Stimulated activated CD4-positive, alpha-beta T cell treated with anti-CD3 and anti-CD28 coated beads, Interleukin-12 subunit alpha, Interleukin-12 subunit beta, amount 100 ng/mL, for 4 hours (primary cell): ENCODE measurements at places on chromosomes 13 and 19.

DNA sequence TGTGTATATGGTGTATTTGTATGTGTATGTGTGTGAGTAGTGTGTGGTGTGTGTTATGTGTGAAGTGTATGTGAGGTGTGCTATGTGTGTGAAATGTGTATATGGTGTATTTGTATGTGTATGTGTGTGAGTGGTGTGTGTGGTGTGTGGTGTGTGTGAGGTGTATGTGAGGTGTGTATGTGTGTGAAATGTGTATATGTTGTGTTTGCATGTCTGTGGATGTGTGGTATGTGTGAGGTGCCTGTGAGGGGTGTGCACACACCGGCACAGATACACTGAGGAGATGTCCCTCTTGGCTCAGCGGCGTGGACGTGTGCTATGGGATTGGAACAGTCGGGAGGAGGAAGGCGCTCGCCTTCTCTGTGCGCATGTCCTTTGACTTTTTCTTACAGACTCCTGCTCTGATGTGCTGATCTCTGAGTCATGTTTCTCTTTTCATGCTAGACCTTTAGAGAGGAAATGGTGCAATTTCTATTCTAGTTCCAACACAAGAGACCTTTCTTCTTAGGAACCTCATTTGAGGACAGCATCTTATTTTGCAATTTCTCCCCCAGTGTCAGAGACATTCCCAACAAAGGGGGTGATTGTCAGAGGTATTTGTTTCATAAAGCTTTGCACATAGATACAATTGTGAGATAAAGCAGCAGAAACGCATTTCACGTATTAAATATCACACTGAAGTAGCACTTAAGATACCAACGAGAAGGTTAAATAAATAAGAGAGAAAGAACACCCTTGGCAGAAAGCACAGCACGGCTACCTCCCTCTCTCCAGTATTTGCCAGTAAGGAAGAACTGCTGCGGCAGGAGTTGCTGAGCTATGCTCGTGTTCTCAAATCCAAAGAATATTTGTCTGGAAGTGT is 11.3 kb upstream of the TNFRSF19 start:
- DNase-seq = no peak

DNA sequence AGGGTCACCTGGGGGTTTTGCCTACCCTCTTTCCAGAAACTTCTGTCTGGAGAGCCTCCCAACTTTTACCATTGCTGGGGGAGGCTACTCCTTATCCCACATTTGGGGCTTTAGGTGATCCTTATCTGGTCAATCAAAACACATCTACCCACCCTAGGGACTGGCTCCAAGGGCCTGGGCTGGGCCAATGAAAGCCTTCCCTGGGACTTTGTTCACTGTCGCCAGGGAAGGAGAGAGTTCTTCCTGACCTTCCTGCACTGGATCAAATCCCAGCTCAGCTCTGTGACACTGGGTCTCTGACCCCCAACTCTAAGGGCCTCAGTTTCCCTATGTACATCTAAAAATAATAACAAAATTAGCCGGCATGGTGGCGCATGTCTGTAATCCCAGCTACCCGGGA is 11.1 kb downstream of the DOCK6 start:
- DNase-seq = no peak

- DNase-seq = no peak
Observed at GRCh38 chr13:112061367-112062061, 5.4 kb upstream of the SOX1 start.

- DNase-seq = no peak
Observed at GRCh38 chr13:23392925-23393645, 40.4 kb downstream of the SACS start.

- no peak for DNase-seq
Observed at GRCh38 chr13:51620165-51620983, 36.1 kb downstream of the WDFY2 start.

DNA sequence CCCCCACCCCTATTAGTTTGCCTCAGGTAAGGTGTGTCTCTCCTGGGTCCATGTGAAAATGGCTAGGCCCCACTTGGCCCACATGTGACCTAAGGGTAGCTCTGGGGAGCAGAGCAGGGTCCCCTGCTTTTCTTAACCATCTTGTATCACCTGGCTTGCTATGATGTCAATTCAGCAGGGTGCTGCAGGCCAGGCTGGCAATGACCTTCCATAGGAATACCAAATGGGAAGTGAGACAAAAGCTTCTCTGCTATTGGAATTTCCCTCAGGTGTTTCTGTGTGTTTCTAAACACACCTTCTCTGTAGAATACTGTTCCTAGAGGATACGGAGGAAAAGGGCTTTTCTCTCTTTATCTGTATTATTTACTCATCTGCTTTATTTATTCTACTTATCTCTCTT is 35.7 kb upstream of the DACH1 start:
- DNase-seq = no peak

DNA sequence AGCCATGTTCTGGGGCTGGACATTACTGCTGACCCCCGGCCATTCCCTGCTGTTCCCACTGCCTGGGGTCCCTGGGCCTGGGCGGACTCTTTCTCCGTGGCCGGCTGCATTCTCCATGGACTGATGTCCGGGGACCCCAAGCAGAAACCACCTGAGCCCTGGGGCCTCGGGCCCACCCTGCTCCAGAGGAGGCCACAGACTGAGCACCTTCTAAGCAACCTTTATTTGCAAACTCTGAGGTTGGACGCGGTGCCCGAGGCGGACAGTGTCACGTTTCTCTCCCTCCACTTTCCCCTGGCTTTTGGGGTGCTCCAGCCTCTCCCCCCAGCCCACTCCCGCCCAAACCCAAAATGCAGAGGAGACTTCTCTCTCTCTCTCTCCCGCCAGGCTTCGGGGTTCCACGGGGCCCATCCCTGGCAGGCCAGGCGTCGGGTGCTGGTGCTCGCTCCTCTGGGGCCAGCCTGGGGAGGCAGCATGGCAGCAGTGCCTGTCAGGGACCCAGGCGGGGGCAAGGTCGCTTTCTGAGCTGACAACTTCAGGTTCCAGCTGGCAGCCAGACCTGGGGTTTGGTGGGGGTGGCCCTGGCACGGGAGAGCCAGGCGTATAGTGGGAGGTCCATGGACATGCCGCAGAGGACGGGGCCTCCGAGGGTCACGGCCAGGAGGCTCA is 2.3 kb upstream of the C19orf25 start:
- DNase-seq = no peak

- peak; percentile 48 for DNase-seq
Observed at GRCh38 chr19:55638864-55639359, 1.9 kb upstream of the ZNF580 start.

DNA sequence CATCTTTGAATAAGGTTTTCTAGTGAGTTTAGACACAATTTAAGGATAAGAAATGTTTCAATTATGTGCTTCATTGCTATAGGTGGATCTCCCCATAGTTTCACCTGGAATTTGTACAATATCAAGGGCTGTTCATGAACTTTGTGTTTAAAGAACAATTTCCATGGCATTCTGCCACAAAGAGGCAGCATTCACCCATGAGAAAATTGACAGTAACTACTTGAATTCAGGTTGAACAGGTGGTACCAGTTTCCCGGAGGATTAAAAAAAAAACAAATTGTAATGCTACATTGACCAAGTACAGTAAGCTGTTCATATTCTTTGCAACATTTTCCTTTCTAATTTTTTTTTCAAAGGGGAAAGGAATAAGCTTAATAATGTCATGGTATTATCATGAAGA is 9.1 kb downstream of the SLITRK5 start:
- no peak for DNase-seq

DNA sequence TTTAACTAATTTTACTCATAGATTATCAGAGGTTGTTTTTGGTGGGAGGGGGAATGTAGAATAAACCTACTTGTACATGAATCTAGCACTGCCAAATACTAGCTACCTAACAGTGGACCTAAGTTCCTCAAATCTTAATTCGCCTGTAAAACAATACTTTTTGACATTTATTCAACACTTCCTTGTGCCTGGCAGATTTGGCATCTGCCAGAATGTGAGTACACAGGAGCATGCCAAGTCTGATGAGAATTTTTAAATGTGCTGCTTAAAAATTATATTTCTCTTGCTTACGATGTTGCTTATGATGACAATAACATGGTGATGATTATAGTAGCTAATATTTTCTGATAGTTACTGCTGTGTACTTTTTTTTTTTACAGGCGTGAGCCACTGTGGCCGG is 240.2 kb upstream of the STARD13 start:
- DNase-seq = no peak

- DNase-seq = no peak
Observed at GRCh38 chr13:26867451-26868091, 107.0 kb upstream of the GPR12 start.

- DNase-seq = no peak
Observed at GRCh38 chr13:34506796-34507195, 435.3 kb upstream of the NBEA start.

- DNase-seq = no peak
Observed at GRCh38 chr19:29145756-29146155, 67.2 kb downstream of the UQCRFS1 start.

DNA sequence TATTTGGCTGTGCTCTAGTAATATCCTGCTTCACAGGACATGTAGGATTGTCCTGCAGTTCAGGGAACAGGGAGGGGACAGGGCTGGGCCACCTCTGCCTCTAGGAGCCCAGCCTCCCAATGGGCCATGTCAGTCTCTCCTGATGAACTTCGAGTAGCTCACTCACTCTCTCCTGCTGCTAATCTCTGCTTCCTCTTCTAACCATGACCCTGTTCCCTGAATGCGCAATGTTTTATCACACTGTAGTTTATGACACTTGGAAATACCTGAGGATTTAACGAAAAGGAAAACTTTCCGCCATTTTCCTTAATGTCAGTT is 9.2 kb downstream of the PARP4 start:
- DNase-seq = no peak

GRCh38 chr19:12796146-12797071 is 5.1 kb downstream of the JUNB start:
- DNase-seq = peak; percentile 66

DNA sequence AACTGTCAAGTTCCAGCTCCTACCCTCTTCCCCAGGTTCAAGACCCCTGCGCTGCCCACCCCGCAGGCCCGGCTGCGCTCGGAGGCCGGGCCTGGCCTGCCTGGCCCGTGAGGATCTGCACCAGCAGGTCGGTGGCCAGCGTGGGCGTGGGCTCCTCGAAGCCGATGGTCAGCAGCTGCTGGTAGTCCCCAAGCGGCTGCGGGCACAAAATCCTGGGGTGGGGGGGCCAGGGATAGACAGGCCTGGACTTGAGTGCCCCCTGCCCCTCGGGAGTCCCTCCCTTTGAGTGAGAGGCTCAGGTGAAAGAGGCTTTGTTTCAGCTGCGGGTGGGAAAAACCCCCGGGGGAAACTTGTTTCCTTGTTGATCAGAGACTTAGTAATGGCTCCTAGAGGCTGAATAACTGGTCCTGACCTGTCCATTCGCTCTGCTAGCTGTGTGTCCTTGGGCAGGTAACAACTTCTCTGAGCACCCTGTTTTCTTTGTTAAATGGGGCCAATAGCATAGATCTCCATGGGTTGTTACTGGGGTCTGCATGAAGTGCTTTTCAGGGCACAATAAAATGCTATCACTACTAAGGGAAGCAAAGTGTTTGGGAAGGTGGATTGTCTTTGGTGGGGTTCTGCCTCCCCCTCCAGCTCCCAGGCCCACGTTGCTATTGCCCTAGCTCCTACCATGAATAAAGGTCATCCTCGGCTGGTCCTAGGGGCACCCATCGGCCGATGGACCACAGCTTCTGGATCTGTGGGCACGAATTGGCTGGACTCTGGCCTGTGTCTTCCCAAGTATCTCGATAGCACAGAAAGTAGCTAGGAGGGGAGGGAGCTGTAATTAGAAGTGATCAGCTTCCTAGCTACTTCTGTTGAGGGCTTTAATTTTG is 3.5 kb downstream of the C19orf67 start:
- DNase-seq = peak; percentile 34

DNA sequence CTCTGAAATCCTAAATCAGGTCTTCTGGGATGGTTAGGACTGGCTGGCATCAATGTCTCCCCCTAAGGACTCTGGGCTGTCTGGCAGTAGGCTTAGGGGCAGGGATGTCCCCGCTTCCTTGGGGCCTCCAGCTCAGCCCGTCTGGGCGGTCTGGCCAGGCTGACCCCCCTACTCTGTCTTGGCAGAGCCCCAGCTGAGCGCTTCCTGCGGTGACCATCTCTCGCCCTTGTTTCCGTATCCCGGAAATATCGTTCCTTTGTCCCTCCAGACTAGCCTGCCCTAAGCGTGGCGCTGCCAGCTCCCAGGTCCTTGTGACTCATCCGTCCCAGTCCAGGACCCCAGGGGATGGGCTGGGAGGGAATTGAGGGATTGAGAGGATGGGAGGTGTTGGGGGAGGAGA is 11.3 kb downstream of the GTPBP3 start:
- DNase-seq = no peak

GRCh38 chr13:35472323-35472881 is 4.1 kb downstream of the MAB21L1 start:
- no peak for DNase-seq

- DNase-seq = peak; percentile 11
Observed at GRCh38 chr19:4556597-4557127, 2.8 kb downstream of the SEMA6B start.

DNA sequence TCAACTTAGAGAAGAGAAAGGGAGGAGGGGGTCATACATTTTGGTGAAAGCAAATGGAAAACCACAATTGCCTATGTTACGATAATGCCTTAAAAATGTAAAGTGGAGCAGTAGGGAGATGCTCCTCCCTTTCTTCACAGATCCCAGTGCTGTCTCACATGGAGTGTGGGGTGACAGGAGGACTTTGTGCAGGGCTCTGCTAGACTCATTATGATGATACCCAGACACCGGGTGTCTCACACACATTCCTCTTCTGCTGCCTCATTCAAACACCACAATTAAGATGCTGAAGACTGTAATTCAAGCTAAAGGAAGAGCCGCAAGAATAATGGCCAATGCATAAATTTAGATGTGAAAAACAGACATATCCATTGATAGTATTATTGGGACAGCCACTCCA is 150.6 kb downstream of the LHFPL6 start:
- DNase-seq = no peak

- DNase-seq = no peak
Observed at GRCh38 chr13:36673352-36673751, 468 bp upstream of the SERTM1 start.

DNA sequence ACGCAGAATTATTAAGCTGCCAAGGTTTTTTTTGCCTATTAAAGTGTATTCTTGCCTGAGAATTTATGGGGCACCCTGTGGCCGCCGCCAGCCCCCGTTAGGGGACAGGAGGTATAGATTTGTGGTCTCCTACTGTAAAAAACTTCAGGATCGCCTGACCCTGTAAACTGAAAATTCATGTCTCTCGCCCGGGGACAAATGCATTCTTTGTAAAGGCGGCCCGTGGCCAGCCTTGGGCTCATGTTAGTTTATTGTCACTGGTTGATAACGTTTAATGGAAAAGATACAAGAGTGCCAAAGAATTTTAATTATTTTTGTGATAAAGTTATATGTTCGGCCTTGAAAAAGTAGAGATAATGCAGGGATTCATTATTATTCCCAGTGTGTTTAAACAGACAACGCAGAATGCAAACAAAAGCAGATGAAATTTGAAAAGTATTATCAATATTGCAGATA is 141.7 kb downstream of the URI1 start:
- no peak for DNase-seq
